HCEC 1CT (cell line): ENCODE measurements at places on chromosomes 3 and 15.

- no peak for DNase-seq
These were observed 14.8 kb downstream of the EEFSEC start for GRCh38 chr3:128167973-128168674.

DNA sequence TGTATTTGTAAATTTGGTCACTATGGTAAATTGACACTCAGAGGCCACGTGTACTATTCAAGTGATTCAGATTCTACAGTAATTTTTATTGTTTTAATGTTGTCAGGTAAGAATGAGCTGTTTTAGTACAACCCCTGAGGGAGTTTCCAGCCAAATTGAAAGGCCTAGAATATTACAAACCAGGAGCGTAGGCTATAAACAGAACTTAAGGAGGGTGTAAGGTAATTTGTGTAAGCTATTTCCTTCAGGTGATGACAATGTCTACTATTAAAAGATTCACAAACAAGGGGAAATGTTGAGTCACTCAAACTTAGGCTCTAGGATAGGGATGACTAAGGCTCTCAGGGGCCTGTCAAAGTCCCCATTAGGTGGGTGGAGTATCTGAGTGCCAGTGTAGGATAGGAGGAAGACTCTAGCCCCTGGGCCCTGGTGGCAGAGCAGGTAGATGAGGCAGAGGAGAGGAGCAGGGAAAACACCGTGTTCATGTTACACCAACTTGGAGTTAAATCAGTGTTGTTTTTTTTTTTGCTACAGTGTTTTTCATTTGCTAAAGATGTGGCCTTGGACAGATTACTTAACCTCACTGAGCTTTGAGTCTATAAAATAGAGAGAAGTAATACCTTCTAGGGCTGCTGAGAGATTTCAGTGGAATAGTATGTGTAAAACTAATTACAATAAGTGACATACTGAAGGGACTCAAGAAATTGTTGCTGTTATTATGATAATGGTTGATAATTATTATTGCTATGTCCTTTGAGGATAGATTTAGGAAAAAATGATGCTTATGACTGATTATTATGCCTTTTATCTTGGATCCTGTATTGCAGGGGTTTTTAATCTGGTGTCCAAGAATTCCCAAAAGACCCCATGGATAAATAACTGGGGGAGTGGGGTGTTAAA lies 10.3 kb downstream of the TM4SF1 start:
- DNase-seq: peak; percentile 67

DNA sequence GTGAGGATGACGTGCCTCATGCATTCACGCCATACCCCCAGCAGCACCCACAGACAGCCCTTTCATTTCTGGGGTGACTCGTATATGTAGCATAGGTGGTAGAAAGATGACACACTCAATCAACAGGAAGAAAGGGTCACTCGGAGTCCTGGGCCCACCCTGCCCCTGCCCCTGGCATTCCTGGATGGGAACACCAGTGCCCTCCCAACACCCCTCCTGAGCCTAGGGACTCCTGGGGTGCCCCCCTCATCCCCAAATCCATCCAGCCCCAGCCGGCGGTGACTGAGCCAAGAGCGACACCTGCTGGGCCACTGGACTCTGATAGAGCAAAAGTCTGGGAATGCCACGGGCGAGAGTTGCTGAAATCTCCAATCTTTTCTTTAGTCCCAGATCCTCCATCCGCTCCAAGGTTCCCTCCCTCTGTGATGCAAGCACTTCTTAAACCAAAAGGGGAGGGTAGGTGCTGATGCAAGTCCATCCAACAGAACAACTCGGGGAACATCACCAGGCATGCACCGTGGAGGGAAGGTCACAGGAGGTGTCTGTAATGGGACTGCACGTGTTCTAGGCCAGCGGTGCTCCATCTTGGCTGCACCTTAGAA lies 31.1 kb downstream of the ACAN start:
- peak; percentile 30 for DNase-seq

DNA sequence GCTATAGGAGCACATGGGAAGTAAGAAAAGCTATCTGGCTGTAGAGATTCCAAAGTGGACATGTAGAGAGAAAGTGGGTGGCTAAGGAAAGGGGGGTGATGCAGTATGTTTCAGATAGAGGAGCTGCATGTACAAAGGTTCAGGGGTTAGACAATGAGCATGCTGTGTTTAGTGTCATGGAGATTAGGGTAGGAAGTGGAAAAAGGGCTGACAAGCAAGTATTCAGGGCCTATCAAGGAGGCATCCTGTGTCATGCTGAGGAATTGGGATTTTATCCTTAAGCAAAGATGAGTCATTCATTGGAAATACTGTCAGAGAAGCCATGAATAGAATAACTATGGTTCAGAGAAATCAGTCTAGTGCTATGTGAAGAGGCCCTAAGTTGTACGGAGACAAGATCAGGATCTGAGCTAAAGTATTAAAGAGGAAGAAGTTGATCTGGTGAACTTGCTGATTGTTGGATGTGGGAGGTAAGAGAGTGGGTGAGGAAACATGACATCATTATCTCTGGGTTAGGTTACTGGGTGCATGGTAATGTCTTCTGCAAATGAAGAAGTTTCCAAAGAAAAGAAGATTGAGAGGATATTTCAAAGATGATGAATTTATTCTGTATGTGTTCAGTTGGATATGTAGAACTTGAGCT lies 176.7 kb upstream of the GOLIM4 start:
- DNase-seq: no peak

- peak; percentile 3 for DNase-seq
These were observed 13.9 kb upstream of the TOP2B start for GRCh38 chr3:25678581-25678980.

DNA sequence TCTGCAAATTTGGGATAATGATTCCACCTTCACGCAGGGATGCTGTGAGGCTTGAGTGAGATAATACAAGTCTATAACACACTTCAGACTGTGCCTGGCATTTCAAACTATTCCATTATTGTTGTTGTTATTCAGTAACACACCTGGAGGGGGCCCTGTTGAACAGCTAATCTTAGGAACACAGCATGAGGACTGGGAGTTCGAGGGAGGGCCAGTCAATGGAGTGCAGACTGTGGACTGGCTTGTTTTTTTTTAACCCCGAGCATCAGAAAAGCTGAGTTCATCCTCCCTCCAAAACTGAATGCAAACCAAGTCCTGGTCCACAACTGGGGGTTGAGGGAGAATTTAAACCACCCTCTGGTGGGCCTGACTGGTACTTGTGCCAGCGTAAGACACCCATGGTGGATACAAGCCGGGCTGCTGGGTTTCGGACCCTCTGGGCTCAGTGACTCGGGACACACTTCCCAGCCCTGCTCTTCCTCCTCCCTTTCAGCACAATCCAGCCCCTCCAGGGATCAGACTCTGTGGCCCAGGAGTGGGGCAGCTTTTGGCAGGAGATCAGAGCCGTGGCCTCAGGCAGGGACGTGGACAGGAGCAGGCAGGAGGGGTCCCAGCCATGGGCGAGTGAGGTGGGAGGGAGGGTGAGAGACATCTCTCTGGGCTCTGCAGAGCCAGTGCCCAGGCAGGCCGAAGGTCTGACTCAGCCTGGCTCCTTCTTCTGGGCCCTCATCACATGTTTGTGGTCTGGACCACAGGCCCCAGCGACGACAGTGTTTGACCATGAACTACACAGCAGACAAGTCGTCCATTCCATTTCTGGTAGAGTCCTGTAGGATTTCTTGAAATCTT lies 36.3 kb upstream of the MEX3B start:
- DNase-seq: peak; percentile 81

GRCh38 chr3:172388412-172389078 lies 59.7 kb downstream of the GHSR start:
- DNase-seq: no peak

GRCh38 chr3:43647331-43648166 lies 25.7 kb upstream of the ANO10 start:
- DNase-seq: no peak

DNA sequence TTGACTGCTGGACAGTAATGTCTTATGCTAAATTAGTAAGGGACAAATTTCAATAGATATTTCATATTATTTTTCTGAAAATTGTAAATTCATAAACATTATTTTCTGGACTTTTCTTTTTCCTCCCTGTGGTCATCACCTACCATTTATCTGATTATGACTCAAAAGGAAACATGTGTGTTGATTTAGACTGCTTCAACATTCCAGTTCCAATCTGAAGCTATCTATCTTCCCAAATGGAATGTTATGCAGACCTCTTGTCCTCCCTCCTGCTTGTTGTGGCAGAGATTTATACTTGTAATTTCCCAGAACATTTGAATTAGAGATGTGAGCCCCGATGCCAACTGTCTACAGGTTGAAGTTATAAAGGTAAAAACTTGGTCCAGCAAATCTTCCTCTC lies 803.4 kb downstream of the TUSC7 start:
- no peak for DNase-seq

DNA sequence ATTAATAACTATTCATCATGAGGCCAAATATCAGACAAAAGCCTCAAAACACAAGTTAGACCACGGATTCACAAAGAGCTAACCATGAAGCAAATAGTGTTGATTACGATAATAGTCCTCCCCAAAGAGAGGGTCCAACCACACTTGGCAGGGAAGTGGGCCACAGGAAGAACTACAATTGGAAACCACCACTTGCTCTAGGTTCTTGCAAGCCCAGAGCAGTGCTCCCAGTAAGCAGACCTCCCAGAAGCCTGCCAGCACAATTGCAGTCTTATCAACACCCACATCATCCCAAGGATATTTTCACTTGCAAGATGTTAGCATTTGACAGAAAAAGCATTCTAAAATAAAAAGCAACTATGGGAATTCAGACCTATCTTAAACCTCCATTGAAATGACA lies 11.3 kb downstream of the SETD2 start:
- no peak for DNase-seq

- DNase-seq: no peak
These were observed 22.0 kb downstream of the SLC15A2 start for GRCh38 chr3:121916189-121916588.

DNA sequence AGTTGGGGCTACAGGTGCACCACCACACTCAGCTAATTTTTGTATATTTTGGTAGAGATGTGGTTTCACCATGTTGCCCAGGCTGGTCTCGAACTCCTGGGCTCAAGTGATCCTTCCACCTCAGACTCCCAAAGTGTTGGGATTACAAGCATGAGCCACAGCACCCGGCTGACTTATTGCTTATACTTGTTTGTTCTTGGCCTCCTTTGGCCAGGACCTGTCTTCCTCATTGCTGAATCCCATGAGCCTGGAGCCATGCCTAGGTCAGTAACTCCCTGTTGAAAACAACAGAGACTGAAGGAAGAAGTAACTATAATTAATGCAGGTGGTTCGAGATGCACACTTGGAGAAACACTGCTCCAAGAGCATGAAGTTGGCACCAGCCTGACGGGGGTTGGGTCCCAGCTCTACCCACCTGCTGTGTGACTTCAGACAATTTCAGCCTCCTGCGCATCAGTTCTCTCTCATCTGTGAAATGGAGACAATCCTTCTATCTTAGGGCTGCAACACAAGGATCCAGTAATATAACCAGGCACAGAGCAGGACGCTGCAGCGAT lies 38.9 kb downstream of the CPN2 start:
- DNase-seq: no peak

DNA sequence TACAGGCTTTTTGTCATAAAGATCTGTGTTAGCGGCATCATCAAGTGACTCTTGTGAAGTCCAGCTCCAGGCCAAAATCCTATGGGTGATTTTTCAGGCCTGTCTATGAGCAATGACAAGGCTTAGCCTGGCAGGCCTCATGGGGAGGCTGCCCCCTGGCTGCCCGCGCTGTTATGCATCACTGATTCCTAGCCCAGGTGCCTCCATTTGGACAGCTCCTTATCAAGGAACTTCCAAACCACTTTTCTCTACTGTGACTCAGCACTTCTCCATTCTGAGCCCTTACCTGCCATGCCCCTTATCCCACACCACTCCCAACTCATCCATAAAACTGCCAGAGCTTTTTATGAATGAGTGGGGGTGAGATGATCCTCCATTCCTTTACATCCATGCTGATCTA lies 91.5 kb upstream of the C3orf80 start:
- DNase-seq: no peak

- DNase-seq: peak; percentile 91
These were observed at the start of gene RPUSD3 for GRCh38 chr3:9843715-9844438. RPUSD3 (minus strand) TSS chr3:9844008; CDS start chr3:9843990, 18 bp downstream.
